ENCODE measurements at places on chromosomes 5 and 9. TPM values are rescaled to one million over a fixed set of nuclear protein-coding genes. Genes with fewer than 3 reads are reported as not detected.

DNA sequence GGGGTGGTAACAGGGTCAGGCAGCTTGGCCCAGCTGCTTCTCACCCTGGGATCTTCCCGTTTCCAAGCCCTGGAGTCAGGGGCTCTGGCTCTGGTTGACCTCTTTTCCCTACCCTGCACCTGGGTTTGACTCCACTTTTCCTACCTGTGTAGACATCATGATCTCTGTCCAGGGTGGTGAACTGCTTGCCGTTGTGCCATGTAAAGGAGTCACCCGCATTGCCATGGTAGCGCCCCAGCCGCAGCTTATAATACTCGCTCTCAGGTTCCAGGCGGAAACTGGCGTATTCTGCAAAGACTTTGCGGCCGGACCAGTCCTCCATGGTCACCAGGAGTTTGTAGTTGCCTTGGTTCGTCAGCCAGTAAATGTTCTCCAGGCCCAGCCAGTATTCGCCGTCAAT, 30.9 kb downstream of the ANGPTL2 start:
- peak; percentile 50 for DNase-seq

- DNase-seq = no peak
Measured at GRCh38 chr9:78463750-78464149, 166.8 kb downstream of the PSAT1 start.

- no peak for DNase-seq
Measured at GRCh38 chr5:159704160-159704559, 212.1 kb upstream of the ADRA1B start.

DNA sequence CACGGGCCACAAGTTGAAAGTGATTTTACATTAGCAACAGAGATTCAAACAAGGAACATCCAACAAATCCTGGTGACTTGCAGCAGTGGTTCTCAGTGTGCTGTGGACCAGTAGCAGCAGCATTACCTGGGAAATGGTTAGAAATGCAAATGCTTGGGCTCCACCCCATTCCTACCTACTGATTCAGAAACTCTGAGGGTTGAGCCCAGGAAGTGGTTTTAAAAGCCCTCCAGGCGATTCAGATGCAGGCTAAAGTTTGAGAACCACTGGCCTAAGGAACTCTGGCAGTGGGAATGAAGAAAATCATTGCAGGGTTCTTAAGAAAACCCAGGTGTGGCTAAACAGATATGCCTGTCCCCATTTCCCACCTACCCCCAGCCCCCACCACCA, 398.8 kb downstream of the ENC1 start:
- DNase-seq = no peak

- DNase-seq = no peak
Measured at GRCh38 chr5:72438141-72438540, 69.1 kb downstream of the ZNF366 start.

- no peak for DNase-seq
Measured at GRCh38 chr5:140588311-140589070, 23.9 kb downstream of the SLC35A4 start.

Gene CARTPT
- not detected for total RNA-seq

DNA sequence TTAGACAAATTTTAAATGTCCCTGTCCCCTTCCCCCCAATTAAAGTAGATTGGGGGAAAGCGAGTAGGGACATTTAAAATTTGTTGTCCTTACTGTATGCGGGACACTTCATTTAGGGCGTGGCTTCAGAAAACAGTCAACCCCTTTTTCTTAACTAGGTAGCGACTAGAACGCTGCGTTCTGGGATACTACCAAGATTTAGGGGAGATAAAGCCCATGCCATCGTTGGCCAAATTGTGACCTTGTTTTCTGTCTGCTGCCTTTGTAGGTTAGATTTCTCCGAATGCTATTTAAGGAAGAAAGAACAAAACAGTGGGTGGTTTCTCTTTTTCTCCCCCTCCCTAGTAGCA, 1.2 kb downstream of the CKS2 start:
- no peak for DNase-seq

DNA sequence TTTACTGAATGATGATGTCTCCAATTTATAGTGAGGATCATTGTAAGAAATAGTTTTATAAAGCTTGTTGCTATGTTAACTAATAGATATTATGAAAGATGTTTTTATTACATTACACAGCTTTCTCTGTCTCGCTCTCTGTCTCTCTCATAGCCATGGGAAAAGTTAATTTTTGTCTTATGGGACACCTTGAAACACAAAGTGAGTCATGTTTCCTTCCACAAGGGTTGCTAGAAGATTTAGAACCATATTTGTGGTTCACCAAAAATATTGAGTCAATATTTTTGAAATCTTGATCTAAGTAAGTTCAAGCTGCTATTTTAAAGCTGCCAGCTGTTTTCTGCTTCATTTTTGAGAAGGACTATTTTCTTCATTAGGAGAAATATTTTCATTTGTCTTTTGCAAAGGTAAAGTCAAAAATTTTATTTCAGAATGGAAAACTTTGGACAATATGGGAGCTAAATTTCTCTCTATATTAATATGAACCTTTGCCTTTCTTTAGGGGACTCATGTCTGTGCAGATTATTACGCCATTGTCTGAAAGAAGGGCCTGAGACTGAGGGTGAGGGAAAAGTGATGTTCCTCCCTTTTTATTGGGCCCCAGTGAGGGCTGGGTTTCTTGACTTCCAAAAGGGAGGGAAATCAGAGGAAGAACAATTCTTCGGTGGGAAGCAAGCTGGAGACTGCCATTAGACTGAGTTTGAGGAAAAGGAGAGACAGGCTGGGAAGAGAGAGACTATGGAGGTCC, 87.9 kb upstream of the SLC24A2 start:
- no peak for DNase-seq

- no peak for DNase-seq
Measured at GRCh38 chr5:72137826-72138409, 30.6 kb downstream of the MAP1B start.
